Muscle of leg (tissue), 16 donors: ENCODE measurements at places on chromosomes 2 and 18. TPM values are rescaled to one million over a fixed set of nuclear protein-coding genes. Genes with fewer than 3 reads are reported as not detected.
A peak's percentile ranks its signal among the peaks of the same experiment; 100 is the strongest.

Gene SCYGR4
- polyA plus RNA-seq, result not detected

Gene IL36G
- polyA plus RNA-seq, result 0.28 TPM

Gene IL36B
- not detected for polyA plus RNA-seq

Gene AOX1
- polyA plus RNA-seq, result 0.78 TPM

Gene KIF5C
- polyA plus RNA-seq, result 1.1 TPM

Gene TRIB2
- polyA plus RNA-seq, result 70.1 TPM

Gene NPHP1
- polyA plus RNA-seq, result 5.7 TPM

- H3K4me1 ChIP-seq, result peaks cover 4% of the 10 kb centered on the region
- no peaks in the 10 kb centered on the region for H3K36me3 ChIP-seq
- peak within 1 kb of the TSS; percentile 99 for H3K27ac ChIP-seq
- peak; percentile 83 for DNase-seq
- peak within 1 kb of the TSS; percentile 84 for H3K4me3 ChIP-seq
Observed at GRCh38 chr2:148021059-148021861, at the start of gene MBD5. Gene MBD5 (plus strand): TSS chr2:148021091.

- H3K27ac ChIP-seq, result no peak overlapping the region
- peaks cover 10% of the 10 kb centered on the region for H3K4me1 ChIP-seq
- peaks cover 3% of the 10 kb centered on the region for H3K27me3 ChIP-seq
- DNase-seq, result no peak
- no peaks in the 10 kb centered on the region for H3K36me3 ChIP-seq
- no peak overlapping the region for H3K4me3 ChIP-seq
Observed at GRCh38 chr2:26758790-26759321, 5.2 kb upstream of the SLC35F6 start.

DNA sequence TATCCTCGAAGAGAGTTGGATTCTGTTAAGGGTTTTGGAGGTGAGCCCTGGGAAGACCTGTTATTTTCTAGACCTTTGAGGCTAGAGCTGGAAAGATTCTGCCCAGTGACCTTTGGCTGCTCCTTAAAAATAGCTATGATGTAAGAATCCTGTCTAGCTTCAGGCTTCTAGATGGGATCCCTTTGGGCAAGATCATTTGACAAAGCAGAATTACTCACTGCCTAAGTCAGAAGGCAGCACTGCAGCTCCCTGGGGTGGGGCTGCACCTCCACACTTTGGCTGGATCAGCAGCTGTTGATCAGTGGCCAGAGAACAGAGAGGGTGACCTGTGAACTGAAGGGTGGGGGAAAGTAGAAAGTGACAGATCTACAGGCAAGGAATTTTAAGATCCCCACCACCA is 103.8 kb downstream of the ASAP2 start:
- no peaks in the 10 kb centered on the region for H3K36me3 ChIP-seq
- peak overlapping the region; percentile 85 for H3K27ac ChIP-seq
- H3K27me3 ChIP-seq, result no peaks in the 10 kb centered on the region
- no peak overlapping the region for H3K4me3 ChIP-seq
- H3K4me1 ChIP-seq, result peaks cover 48% of the 10 kb centered on the region

- peak overlapping the region; percentile 65 for H3K27ac ChIP-seq
- no peaks in the 10 kb centered on the region for H3K27me3 ChIP-seq
- DNase-seq, result peak; percentile 39
- peaks cover 2% of the 10 kb centered on the region for H3K4me1 ChIP-seq
- no peak overlapping the region for H3K4me3 ChIP-seq
- no peaks in the 10 kb centered on the region for H3K36me3 ChIP-seq
Observed at GRCh38 chr2:201220102-201220570, 37.2 kb downstream of the CASP10 start.

- no peak for DNase-seq
- H3K36me3 ChIP-seq, result peaks cover 60% of the 10 kb centered on the region
- H3K4me1 ChIP-seq, result peaks cover 14% of the 10 kb centered on the region
- no peak overlapping the region for H3K4me3 ChIP-seq
Observed at GRCh38 chr2:218743068-218743467, 32.4 kb downstream of the TTLL4 start.

GRCh38 chr18:48385596-48385995 is 23.6 kb downstream of the ZBTB7C start:
- no peak overlapping the region for H3K27ac ChIP-seq
- H3K27me3 ChIP-seq, result no peaks in the 10 kb centered on the region
- peaks cover 10% of the 10 kb centered on the region for H3K4me1 ChIP-seq
- no peak overlapping the region for H3K4me3 ChIP-seq
- H3K36me3 ChIP-seq, result no peaks in the 10 kb centered on the region
- peak; percentile 21 for DNase-seq

GRCh38 chr18:37380546-37381110 is 185.0 kb downstream of the CELF4 start:
- peaks cover 7% of the 10 kb centered on the region for H3K27me3 ChIP-seq
- H3K4me3 ChIP-seq, result no peak overlapping the region
- no peak overlapping the region for H3K27ac ChIP-seq
- H3K4me1 ChIP-seq, result peaks cover 7% of the 10 kb centered on the region

DNA sequence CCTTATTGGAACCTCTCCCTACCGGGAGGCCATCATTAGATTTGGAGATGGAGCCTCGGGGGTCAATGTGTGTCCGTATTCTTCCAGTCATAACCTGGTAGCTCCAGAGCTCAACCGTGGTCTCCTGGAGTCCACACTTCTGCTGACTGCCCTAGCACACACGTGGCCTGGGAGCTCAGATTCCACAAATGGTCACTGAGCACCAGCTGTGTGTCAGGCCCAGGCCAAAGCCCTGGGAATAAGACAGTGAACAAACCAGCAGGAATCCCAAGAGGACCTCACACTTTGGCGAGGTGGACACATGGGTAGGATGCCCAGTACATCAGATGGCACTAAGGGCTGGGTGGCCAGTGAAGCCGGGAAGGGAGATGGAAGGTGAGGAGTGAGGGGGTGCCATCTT is 15.5 kb downstream of the GYPC start:
- DNase-seq, result no peak
- H3K36me3 ChIP-seq, result peaks cover 36% of the 10 kb centered on the region
- no peak overlapping the region for H3K4me3 ChIP-seq
- peak overlapping the region; percentile 13 for H3K27ac ChIP-seq
- no peaks in the 10 kb centered on the region for H3K27me3 ChIP-seq
- peaks cover 36% of the 10 kb centered on the region for H3K4me1 ChIP-seq

- H3K4me1 ChIP-seq, result no peaks in the 10 kb centered on the region
- no peak for DNase-seq
- peaks cover 18% of the 10 kb centered on the region for H3K36me3 ChIP-seq
- no peak overlapping the region for H3K4me3 ChIP-seq
Observed at GRCh38 chr2:36570416-36570815, 27.6 kb downstream of the FEZ2 start.

- peaks cover 3% of the 10 kb centered on the region for H3K4me1 ChIP-seq
- H3K27ac ChIP-seq, result no peak overlapping the region
- peaks cover 38% of the 10 kb centered on the region for H3K36me3 ChIP-seq
- peak; percentile 76 for DNase-seq
- H3K27me3 ChIP-seq, result no peaks in the 10 kb centered on the region
Observed at GRCh38 chr2:20291106-20291564, 59.5 kb downstream of the PUM2 start.

DNA sequence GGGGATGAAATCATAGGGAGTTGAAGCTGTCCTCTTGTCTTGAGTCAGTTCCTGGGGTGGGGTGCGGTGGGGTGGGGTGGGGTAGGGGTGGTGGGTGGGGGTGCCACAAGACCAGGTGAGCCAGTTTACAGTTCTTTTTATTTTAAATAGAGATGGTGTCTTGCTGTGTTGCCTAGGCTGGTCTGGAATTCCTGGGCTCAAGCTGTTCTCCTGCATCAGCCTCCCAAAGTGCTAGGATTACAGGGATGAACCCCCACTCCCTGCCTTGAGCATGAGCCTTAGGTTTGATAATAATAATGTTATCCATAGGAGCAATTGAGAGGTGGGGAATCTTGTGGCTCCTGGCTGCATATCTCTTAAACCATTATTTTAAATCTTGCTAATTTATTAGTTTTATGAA is 183.1 kb upstream of the ALPP start:
- H3K4me3 ChIP-seq, result no peak overlapping the region
- H3K27ac ChIP-seq, result no peak overlapping the region
- H3K36me3 ChIP-seq, result no peaks in the 10 kb centered on the region
- no peak for DNase-seq
- H3K27me3 ChIP-seq, result no peaks in the 10 kb centered on the region

DNA sequence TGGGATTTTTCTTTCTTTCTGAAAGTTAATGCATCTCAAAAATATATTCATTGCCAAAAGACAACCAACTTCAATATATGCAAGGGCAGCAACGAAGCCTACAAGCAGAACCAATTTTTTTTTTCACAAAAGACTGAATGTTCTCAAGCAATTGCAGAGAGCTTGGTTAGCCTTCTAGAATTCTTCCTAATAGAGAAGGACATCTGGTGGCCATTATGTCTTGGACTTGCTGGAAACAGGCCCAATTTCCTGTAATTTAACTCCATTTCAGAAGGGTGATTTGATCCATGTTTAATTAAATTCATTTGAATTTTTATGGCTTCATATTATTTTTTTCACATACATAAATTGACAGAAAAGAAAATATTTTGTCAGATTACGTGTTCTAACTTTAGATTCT is 208.0 kb downstream of the TPGS2 start:
- H3K4me1 ChIP-seq, result no peaks in the 10 kb centered on the region
- no peak overlapping the region for H3K27ac ChIP-seq
- no peaks in the 10 kb centered on the region for H3K36me3 ChIP-seq
- H3K27me3 ChIP-seq, result no peaks in the 10 kb centered on the region

DNA sequence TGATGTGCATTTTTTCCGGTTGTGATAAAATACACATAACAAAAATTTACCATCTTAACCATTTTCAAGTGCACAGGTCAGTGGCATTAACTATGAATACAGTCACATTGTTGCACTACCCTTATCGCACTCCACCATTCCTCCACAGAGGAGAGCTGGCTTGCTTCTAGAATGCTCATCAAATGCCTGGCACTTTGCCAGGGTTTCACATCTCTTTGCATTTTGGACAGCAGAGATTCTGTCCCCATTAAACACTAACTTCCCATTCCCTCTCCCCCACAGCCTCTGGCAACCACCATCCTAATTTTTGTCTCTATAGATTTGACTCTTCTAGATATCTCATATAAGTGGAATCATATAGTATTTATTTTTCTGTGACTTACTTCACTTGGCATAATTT is 165.0 kb downstream of the ASB1 start:
- no peaks in the 10 kb centered on the region for H3K36me3 ChIP-seq
- no peak overlapping the region for H3K4me3 ChIP-seq
- no peak for DNase-seq
- peaks cover 10% of the 10 kb centered on the region for H3K4me1 ChIP-seq
- no peak overlapping the region for H3K27ac ChIP-seq
- H3K27me3 ChIP-seq, result no peaks in the 10 kb centered on the region

- H3K4me1 ChIP-seq, result no peaks in the 10 kb centered on the region
- no peak for DNase-seq
- no peaks in the 10 kb centered on the region for H3K36me3 ChIP-seq
- no peak overlapping the region for H3K4me3 ChIP-seq
- H3K27me3 ChIP-seq, result no peaks in the 10 kb centered on the region
Observed at GRCh38 chr2:194938066-194938465, 719.0 kb upstream of the SLC39A10 start.

- no peaks in the 10 kb centered on the region for H3K27me3 ChIP-seq
- no peak overlapping the region for H3K27ac ChIP-seq
- no peak overlapping the region for H3K4me3 ChIP-seq
- H3K36me3 ChIP-seq, result peaks cover 3% of the 10 kb centered on the region
- H3K4me1 ChIP-seq, result no peaks in the 10 kb centered on the region
- peak; percentile 9 for DNase-seq
Observed at GRCh38 chr2:174176898-174177297, 71.4 kb downstream of the OLA1 start.
